KG1 (cell line): ENCODE measurements at places on chromosomes 5 and 9.

DNA sequence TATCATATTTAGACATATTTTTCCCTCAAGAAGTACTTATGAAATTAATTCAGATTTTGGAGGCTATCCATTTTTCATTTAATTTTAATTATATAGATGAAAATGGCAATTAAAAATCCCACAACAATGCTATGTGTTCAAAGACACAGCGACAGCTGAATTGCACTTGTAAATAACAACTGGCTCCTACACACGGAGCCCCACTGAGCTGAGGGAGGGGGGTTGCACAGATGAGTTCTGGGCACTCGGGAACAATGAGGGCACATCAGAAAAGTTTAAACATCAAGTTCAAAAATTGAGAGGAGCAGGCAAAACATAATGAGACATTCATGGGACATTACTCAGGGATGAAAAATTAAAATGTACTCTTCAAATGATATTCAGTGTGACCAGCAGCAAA is 104.9 kb downstream of the MARCHF3 start:
- no peak for DNase-seq

DNA sequence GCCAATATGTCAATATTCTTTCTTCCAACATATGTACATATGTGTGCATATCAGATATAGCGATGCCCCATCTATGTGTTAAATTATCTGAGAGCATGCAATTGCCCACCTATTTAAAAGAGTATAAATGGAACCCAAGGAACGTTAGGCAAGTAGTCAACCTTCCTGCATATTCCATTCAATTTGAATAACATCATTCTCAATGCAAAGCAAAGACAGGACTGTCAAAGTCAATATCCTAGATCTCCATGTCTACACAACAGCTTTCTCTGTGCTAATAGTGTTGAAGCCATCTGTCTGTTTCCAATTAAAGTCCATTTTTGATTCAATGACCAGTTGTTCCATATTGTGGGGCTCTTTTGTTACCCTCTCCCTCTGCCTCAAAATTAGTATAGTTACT is 85.3 kb upstream of the COX7C start:
- DNase-seq, result no peak

- DNase-seq, result no peak
Observed at GRCh38 chr5:127564002-127564769, 46.7 kb downstream of the PRRC1 start.

DNA sequence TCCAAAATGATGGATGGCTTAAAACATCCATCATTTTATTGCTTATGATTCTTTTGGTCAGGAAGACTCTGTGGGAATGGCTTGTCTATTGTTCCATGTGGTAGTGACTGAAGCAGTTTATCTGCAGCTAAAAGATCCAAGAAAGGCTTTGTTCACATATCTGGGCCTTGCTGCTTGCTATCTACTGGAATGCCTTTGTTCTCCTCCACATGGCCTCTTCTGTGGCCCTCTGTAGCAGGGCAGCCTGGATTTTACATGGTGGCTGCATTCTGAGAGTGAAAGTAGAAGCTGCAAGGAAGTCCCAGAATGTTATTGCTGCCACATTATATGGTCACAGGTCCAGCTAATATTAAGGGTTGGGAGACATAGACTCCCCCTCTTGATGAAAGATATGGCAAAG is 35.1 kb downstream of the DMXL1 start:
- no peak for DNase-seq

DNA sequence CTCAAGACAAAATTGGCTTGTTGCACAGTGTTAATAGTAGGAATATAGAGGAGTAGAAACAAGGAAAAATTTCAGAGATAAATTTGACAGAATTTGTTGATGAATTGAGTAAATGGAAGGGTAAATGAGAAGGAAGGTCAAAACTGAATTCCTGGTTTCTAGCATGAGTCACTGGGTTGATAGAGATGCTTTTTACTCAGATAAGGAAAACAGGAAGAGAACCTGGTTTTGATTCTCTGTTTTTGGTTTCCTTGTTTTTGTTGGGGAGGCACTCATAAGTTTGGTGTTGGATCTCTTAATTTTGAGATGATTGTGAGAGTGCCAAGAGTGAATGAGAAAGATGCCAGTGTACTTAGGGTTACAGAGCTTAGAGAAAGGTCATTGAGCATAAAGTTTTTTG is 7.1 kb downstream of the LRRC70 start:
- DNase-seq, result no peak

GRCh38 chr9:20144197-20144596 is 355.4 kb upstream of the SLC24A2 start:
- DNase-seq, result no peak

GRCh38 chr5:173316339-173317020 is 11.7 kb downstream of the STC2 start:
- no peak for DNase-seq

- DNase-seq, result no peak
Observed at GRCh38 chr9:128022886-128023285, 42.1 kb upstream of the EEIG1 start.

DNA sequence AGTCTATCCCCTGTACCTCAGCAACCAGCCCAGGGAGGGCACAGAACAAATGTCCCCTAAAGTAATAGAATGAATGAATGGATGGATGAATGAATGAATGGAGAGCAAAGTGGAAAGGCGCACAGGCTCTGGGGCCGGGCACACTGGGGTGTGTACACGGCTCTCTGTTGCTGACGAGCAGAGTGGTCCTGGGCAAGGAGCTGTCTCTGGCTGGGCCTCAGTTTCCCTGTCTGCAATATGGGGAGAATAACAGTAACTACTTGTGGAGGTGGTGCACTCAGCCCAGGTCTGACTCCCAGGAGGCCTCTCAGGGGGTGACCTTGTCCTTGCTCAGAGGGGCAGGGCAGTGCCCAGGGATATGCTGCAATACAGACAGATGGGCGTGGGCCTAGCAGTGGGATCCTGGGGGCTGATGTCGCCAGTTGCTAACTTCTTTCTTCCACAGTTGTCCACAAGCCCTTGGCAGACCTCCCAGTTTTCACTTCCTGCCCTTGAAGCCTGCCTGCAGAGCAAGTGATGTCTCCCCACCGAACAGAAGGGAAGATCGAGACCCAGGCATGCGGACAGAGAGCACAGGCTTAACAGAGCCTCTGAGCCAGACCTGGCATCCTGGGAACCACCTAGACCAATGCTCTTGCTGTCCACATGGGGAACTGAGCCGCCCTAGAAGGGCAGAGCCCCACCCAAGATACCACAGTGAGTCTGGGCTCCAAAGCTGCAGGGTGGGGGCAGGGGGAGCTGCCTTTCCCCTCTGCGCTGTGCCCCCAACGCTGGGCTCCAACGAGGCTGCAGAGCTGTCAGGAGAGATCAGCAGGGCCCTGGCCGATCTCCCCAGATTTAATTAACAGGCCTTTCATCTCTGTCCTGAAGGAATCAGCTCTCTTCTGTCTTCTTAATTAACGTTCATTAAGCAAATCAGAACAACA is 13.6 kb upstream of the LAMC3 start:
- DNase-seq, result no peak

DNA sequence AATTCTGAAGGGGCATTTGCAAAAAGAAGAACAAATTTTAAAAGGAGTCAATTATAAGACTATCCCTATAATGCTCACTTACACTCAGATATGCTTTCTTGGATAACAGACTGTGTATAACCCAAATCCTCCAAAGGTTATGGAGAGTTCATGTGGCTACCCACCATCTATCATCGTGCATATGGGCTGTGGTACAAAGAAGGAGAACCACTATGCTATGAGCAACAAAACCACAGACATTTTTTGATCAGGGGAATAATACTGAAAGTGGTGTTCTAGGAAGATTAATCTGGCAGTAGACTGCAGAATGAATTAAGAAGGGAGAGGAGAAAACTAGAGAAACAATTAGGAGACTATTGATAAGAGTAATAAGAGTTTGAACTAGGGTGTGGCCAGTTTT is 16.8 kb downstream of the NR3C1 start:
- no peak for DNase-seq

- peak; percentile 4 for DNase-seq
Observed at GRCh38 chr5:72394688-72395087, 74.5 kb downstream of the PTCD2 start.

DNA sequence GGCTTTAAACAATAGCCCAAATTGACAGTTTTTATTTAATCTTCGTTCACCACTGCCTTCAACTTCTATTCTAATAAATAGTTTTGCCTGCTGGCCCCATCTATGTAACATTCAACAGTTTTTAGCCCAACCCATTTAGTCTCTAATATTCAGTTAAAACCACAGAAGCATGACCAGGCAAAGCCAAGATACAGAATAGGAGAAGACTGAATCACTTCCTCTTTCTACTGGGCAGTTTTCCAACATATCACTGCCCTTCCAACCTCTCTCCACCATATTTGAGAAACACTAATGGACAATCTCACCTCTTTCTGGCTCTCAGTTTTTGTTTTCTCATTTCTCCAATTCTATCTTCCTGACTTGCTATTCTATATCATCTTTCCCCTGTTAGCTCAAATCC is 352.9 kb downstream of the DNAH5 start:
- DNase-seq, result no peak

GRCh38 chr5:39186722-39187539 is 32.4 kb downstream of the FYB1 start:
- no peak for DNase-seq

DNA sequence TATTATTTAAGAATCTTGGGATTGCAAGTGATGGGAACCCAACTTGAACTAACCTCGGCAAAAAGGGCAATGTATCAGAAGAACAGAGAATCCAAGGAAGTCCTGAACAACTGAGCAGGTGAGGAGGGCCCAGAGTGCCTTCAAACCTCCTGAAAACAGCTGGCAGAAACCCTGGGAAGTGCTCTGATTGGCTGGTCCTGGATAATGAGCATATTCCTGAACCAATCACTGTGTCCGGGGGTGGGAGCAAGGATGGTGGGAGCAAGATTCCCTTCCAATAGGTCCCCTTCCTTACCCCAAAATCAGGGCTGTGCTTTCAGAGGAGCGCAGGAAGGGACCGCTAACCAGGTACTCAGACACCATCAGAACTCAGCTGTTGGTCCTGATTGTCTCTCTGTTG is 31.9 kb upstream of the TBC1D2 start:
- DNase-seq, result no peak

DNA sequence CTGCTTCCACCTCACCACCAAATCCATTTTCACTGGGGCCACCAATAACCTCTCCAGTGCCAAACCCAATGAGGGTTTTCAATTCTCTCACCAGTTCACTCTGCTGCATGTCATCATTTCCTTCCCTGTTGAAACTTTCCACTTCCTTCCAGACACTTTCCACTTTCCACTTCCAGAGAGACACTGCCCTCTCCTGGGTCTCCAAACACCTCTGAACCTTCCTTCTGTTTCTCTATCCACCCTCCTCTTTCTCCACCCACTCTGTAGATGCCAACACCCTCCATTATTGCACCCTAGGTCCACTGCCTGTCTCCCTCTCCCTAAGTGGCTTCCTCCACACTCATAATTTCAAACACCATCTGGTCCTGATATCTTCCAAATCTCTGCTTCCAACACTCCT is 39.6 kb downstream of the PDE6A start:
- DNase-seq, result no peak

DNA sequence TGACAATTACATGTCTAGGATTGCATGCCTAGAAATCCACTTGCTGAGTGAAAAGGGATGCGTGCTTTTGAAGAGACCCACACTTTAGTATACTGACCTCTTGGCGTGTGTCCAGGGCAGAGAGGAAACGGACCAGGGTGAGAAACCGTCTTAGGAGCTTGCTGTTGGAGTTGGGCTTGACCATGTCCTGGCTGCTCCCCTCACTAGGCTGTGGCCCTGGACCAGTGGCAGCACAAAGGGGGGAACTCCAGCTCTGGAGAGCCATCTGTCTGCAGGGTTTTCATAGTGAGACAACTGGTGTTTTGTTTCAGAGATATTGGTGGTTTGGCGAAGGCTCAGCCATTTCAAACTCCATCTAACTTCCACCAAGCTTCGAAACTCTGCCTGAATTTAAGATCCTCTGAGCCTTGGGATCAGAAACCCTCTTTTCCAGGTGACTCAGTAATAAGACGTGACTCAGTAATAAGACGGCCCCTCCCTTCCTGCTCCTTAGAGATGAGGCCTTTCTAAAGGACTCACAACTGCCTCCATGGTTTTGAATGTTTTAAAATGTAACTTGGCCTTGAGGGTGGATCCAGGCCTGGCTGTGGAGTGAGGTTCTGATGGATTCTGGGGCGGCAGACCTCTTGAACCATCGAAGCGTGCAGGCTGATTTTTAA is 165.8 kb downstream of the MELK start:
- DNase-seq, result no peak

DNA sequence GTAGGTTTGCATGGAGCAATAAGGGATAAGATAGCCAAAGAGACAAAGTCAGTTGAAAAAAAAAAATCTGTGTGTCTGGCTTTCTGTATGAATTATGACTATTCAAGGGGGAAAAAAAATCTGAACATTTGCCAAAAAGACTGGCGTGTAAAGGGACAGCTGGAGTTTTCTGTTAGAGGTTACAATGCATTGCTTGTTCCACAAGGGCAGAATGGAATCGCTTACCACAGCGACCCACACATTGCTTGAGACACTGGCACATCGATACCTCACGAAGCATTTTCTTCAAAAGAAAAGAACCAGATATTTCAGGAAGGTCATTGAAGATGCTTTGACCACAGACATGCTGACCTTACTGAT is 327.8 kb downstream of the TMEM167A start:
- peak; percentile 38 for DNase-seq

GRCh38 chr5:87210076-87210475 is 57.6 kb upstream of the RASA1 start:
- DNase-seq, result no peak

GRCh38 chr5:125346316-125346715 is 599.9 kb upstream of the ZNF608 start:
- no peak for DNase-seq

DNA sequence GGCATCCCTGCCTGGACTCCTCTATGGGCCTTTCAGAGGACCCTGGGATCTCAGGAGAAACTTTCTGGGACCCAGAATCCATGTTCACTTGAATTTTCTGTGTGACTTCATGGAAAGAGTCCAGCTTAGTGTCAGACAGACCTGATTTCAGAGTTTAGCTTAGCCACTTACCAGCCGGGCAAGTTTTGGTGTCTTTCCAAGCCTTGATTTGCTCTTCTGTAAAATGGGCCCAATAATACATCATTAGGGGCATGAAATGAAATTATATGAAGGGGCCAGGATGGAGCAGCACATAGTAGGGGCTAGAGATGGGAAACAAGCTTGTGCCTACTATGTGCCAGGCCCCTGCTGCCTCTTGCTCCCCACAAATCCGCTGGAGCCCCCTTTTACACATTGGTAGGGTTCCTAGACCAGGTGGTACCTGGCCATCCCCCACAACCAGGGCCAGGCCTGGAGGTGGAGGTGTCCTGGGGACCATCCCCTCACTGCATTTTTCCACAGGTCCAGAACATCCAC is 33.2 kb upstream of the RPL26L1 start:
- DNase-seq, result no peak

- DNase-seq, result no peak
Observed at GRCh38 chr9:80498001-80498555, 926.3 kb downstream of the TLE4 start.

GRCh38 chr5:112116371-112116770 is 302.7 kb downstream of the EPB41L4A start:
- DNase-seq, result no peak

- no peak for DNase-seq
Observed at GRCh38 chr9:75071530-75072122, 16.3 kb downstream of the NMRK1 start.

GRCh38 chr5:33969572-33970452 is 14.7 kb downstream of the SLC45A2 start:
- no peak for DNase-seq

- DNase-seq, result no peak
Observed at GRCh38 chr9:90176901-90177300, 465.7 kb downstream of the DIRAS2 start.

GRCh38 chr5:8508231-8508630 is 639.3 kb downstream of the MTRR start:
- DNase-seq, result no peak
